ENCODE measurements at places on chromosomes 13 and 19.

DNA sequence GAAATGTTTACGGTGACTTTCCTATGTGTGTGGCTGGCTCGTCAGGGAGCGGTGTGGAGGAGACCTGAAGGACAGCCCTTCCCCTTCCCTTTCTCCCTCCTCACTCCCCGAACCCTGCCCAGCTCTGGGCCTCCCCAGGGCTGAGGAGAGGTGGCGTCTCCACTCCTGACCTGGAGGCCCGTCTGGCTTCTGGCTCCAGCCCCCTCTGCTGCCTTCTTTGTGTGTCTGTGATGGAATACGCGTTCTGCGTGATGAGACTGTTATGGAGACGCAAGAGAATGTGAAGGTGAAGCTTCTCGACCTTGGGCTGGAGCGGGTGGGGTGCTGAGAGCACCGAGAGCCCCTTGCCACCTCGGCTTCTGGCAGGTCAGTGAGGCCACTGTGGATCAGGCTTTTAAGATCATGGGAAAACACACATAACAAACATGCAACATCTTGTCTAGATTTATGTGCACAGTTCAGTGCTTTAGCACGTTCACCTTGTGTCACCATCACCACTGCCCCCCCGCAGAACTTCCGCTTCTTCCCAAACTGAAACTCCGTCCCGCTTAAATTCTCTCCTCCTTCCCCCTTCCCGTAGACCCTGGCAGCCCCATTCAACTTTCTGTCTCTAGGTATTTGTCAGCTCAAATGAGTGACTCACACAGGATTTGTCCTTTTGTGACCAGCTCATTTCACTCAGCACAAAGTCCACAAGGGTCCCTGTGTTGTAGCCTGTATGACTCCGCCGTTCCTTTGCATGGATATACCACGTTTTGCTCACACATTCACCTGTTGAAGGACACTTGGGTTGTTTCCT lies 24.7 kb downstream of the ATP11A start:
- no peak for DNase-seq

DNA sequence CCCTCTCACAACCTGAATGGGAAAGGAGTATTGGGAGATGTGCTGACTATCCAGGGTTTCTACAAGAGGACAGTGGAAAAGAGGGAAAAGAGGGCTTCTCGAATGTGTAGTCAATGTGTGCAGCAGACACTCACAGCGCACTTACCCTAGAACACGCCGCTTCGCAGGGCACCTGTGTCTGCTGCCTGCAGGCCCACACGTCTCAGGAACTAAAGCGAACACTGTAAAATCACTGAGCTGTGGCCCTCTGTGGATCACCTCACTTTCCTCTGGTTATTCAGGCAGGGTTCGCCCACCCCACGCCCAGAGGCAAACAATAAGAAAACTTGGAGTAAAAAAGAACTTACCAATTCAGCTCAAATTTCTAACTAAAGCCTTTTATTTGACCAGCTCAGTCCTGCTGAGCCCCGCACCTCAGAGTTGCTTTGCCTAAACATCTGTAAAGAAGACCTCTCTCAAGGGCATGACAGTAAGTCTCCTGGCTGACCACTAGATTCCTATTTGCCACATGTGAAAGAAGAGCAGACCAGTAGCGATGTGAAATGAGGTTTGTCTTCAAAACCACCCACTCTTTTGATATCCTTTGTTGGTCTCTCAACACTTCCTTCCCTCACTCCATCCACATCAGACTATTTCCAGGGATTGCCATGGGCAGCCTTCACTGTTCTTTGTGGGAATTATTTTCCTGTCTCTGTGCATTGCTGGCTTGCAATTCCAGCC lies 19.3 kb upstream of the DOCK9 start:
- DNase-seq = peak; percentile 19

DNA sequence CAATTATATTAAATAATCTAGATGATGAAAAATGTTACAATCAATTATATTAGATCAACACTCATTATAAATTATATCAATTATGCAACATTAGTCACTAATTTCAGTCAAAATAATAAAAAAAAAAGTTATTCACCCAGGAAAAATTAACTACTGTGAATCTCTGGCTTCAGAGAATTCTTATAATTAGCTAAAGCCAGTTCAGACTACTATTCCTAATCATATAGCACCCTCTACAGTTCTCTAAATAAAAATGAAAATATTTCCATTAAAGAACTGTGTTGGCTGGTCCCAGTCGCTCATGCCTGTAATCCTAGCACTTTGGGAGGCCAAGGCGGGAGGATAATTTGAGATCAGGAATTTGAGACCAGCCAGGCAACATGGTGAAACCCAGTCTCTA lies 33.0 kb downstream of the XPO4 start:
- peak; percentile 18 for DNase-seq

DNA sequence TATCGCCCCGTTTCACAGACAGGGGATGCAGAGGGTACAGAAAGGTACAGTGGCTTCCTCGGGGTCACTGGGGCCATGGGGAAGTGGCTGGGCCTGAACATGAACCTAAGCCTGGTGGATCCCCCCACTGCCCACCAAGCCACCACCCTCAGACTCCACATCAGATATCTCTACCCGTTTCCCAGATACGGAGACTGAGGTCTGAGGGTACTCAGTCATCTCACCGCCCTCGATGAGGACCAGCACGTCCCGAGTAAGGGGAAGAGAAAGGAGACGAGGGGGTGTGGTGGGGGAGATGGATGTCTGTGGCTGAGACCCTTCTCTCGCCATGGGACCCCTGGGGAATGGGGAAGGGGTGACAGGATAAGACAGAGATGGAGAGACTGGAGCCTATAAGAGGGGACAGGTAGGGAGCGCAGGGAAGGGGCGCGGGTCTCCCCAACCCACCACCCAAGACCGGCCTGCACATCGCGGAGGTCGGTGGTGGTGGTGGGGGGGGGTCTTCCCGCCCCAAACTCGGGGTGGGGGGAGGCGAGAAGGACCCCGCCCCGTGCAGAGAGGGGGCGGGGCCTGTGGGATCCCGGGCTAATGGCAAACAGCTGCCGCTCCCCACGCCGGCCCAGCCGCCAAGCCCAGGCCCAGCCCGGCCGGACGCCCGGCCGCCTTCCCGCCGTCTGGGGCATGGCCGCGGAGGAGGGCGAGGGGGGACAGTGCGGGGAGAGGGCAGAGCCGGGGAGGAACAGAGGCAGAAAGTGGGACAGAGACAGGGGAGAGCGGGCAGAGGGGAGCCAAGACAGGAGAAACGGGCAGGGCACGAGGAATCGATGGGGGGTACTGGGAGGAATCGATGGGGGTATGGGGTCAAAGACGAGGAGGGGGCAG lies 698 bp downstream of the KANK2 start:
- peak; percentile 33 for DNase-seq

DNA sequence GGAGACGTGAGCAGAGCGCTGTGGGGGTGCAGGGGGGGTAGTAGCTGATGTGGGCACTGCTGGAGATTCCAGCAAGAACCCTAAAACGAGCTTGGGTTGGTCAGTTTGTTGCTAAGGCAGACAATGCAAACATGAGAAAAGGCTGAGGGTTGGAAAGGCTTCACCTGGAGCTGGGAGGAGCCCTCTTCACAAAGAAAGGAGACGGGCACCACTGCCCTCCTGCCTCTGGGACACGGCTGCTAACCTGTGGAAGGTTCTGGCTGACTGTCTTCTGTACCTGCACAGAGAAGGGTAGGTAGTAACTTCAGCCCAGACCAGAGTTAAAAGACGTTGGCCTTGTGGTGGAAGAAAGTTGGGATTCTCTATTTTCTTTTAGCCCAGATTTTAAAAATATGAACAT lies 108.7 kb downstream of the SUCLA2 start:
- no peak for DNase-seq

DNA sequence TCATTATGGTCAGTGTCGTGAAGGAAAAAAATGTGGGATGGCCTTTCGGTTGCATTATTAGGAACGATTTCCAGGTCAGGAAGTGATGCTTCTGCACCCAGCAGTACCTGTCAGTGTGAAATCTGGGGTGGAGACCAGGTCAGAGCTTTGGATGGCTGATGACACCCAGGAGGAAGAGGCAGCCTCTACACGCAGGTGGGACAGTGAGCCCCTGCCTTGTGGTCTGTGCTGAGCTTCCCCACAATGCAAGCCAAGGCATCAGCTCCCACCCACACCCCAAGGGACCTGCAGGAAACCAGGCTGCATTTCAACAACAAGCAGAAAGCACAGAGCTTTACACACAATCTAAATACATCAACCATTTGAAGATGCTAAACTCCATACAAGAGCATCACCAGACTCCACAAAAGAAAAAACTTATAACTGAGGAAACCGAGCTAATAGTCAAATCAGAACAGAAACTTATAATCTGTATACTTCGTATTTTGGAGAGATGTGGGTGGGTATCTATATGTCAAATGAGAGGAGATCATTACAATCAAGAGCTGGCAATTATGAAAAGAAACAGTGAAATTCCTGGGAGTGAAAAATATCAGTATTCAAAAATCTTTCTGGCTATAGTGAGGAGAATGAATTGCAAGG lies 130.1 kb downstream of the ZDHHC20 start:
- no peak for DNase-seq

DNA sequence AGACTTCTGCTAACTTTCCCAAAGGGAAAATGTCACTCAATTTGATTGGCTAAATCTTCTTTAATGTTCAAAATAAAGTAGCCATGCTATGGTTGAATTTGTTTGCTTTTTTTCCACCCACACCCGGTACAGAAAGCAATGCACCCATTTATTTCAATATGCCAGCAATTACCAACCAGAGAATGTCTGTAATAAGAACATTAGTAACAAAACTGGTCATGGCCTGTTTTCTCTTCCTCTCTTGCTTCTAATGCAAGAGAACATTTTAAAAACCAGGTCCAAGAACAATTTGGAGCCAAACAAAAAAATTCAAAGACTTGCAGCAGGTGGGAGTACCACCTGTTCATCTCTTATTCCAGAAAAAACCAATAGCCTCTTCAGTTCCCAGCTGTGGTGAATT lies 1108.8 kb upstream of the PCDH20 start:
- DNase-seq = no peak

DNA sequence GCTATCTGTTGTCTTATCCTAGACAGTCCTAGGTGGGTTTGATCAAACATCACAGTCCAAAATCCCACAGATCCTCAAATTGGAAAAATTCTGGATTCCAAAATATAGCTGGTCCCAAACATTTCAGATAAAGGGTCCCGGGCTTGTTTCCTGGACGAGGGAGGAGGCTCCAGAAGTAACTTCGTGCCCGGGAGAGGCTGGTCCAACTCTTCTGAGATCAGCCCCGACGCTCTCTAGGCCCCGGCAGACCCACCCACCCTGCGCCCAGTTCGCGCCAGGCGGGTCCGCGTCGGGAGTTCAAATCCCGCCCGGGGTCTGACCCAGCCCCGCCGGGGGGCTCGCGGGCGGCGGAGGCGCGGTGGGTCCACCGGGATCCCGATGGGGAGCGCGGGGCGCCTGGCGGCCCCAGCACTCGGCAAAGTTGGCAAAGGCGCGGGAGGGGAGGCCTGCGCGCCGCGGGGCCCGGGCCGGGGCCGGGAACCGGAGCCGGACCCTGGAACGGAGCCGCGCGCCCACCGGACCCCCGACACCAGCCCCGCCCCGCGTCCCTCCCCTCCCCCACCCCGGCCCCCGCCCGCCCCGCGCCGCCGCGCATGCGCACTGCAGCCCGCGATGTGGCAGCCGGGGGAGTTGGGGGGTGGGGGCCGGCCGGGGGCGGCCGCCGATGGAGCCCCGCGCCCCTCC lies 513 bp downstream of the MIER2 start:
- no peak for DNase-seq

DNA sequence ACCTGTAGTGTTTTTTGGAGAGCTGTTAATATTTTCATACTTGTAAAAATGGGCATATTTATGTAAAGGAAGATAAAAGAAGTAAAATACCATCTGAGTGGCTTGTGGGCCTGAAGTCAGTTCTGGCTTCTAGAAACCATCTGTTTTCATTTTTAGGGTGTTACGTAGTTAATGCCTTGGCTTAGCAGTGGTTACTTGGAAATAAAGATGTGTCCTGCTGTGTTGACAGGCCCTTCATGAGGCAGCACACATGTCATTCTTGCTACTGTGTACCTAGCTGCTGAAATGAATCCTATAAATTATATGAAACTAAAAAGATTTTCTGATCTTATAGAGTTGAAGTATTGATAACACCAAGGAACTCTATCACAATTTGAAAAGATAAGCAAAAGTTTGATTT lies 16.0 kb downstream of the ILF3 start:
- peak; percentile 83 for DNase-seq

DNA sequence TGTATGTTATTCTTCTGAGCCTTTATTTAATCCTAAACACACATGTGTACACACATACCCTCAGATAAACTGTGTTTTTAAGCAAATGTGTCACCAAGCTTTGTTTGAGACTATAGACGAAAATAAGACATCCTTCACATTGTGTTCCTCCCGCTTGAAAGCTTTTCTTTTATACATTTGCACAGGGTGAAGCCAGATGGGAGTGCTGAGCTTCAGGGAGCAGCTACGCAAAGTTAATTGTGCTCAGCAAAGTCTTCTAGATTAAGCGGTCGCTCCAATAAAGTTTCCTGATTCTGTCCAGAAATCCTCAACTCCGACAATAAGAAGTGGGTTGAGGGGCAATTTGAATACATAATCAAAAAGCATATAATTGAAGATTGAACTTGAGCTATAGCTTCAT lies 117.2 kb upstream of the ARGLU1 start:
- no peak for DNase-seq

DNA sequence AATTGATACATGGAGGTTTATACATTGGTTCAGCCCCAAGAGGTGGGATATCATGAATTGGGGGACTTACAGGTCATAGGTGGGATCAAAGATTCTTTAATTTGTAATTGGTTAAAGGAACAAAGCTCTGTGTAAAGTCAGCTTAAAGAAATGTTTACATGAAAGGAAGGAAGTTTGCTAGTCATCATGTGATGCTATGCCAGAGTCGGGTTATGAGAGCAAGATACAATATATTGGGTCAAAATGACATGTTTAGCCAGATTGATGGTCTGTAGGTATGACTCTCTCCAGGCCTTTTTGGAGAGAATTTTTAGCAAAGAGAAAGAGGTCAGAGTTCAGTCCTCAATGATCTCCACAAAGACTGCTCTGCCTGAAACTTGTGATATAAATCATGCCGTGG lies 5.3 kb upstream of the CYSLTR2 start:
- no peak for DNase-seq

DNA sequence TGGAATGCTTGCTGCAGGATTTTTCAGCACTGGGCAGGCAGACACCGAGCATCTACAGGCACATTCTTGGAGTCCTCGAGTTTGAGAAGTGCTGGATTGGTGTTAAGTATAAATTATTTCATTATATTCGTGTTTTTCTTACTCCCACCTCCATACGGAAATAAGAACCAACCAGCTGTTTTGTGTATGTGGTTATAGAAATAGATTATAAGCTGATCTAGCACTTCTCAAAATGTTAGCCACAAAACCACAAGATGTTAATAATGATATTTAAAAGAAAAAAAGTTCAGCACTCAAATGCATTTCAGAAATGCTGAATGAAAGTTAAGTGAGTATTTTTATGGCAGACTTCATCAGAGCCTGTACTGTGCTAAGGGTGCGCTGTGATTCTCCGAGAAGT lies 24.0 kb upstream of the TEX29 start:
- DNase-seq = no peak

- DNase-seq = no peak
These were observed 22.1 kb downstream of the ADGRL1 start for GRCh38 chr19:14183741-14184350.

GRCh38 chr13:111225810-111226546 lies 94.5 kb upstream of the TEX29 start:
- DNase-seq = no peak

GRCh38 chr13:27161423-27161822 lies 10.2 kb downstream of the USP12 start:
- DNase-seq = no peak

All from AG10803 (cell line).